ENCODE measurements at places on chromosomes 1 and 21.

DNA sequence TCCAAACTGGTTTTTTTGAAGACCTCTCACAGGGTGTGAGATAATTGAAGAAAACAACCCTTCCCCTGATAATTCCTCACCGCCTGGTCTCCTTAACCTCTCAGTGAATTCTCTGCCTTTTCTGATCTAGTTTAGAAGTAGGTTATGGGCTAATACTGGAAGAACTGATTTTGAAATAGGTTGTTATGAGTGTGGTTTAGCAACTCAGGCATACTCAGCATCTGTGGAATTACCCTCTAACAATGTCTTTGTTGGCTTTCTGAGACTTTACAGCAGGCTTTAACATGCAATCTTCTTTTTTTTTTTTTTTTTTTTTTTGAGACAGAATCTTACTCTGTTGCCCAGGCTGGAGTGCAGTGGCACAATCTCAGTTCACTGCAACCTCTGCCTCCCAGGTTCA, 10.3 kb upstream of the PLD5 start:
- no peak for DNase-seq

- DNase-seq, result peak; percentile 23
These were observed 112.7 kb upstream of the COA6 start for GRCh38 chr1:234260578-234260977.

DNA sequence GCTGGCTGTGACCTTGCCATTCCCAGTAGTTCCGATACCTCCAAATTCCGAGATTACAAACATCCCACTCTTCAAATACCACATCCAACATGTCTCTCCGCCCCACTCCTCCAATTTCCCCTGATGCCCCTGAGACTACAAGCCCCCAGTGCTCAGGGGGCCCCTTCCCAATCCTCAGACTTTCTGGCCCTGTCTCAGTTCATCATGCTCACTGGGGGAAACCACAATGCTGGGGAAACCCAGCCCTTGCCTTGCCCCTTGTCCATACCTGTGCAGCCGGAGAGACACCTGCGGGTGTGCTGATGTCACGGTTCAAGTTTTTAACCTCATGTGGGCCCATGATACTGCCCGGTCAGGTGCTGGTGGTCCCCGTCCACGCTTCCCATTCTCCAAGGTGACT, 226.6 kb downstream of the CAMTA1 start:
- DNase-seq, result no peak

DNA sequence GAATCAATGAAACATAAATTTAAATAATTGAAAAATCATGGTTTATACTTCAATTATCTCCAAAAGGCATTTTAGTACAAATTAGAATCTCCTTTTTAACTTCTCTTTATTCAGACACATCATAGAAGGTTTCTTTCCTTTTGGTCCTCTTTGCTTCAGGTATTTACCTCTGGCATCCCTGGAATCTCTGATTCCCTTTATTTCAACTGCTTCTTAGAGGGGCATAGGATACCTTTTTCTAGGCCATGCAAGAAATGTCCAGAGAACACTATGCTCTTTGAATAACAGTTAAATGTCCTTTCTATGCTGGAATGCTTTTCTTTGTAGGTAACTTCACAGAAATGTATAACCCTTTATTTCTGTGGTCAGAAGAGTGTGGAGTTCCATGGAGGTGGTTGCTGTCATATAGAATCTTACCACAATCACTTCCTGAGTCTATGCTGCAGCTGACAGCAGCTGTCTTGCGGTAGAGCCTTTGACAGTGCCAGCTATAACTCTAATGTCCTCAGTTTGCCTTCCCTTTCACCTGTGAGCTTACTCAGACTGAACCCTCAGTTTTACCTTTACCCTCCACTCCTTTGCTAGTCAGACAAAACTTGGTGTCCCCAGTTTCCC, 8.6 kb downstream of the LAMC2 start:
- DNase-seq, result peak; percentile 88

- peak; percentile 26 for DNase-seq
These were observed 2.8 kb upstream of the TTC22 start for GRCh38 chr1:54803761-54804470.

GRCh38 chr1:230867903-230868735, at the start of gene C1orf198:
C1orf198 (minus strand) TSS chr1:230868521; CDS start chr1:230868512, 9 bp downstream.
- DNase-seq, result peak; percentile 55

GRCh38 chr1:11682799-11683198, 1.9 kb upstream of the MAD2L2 start:
- DNase-seq, result no peak

DNA sequence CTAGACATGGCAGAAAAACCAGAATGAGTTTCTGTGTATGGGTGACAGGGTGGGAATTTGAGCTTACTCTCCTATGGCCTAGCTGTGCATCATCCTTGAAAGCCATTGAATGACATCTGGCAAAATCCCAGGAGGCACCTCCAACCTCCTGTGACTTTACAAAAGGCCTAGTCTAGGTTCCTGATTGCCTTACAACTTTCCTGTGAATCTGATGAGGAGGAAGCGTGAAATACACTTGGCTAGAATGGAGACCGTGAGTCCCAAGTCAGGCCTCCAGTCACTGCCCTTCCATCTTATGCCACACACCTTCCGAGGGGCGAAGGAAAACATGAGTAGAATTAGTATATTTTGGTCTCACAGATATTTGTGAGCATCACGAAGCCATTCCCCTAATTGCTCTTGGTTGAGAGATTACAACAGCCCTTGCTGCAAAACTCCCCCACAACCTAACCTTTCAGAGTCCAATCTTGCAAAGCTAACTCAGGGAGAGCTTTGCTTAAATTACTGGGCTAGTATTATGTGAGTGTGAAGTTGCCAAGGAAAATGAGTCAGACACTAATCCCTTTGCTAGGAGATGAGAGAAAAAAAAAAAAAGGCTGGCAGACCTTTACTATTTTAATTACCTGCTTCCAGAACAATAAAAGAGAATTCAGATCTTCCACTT, 36.3 kb upstream of the PAXBP1 start:
- no peak for DNase-seq

DNA sequence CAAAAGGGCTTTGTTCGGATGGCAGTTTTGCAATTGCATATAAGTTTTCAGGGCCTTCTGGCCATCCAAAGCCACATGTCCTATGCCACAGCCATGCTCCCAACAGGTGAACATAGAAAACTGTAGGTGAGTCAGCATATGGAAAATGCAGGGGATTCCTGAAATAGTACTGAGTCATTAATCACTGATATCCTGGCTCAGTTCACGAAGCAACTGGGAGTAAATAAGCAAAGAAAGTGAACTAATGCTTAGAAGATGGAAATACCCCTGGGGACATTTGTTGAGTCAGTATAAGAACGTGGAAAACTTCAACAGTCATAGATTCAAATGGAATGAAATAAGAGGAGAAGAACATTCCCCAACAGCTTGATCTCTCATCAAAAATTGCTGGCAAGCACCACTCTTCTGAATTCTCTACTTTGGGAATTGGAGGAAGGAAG, 148.9 kb upstream of the RUNX1 start:
- DNase-seq, result no peak

DNA sequence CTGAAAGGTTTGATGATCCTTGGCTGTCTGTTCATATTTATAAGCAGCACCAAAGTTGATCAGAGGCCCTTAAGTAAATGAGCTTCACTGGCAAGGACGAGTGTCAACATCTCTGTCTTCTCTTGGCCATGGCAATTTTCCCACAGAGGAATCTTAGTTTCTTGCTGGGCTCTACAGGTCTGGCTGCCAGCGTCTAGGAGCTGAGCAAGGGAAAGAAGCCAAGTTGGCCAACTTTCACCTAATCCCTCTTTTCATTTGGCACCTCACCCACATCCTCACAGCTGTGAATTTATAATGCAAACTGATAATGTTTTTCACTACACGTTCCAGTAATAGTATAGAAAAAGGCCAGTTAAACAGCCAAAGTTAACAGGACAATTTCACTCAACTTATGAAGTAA, 99.0 kb upstream of the LBR start:
- no peak for DNase-seq

- DNase-seq, result no peak
These were observed 157.7 kb downstream of the LYPLAL1 start for GRCh38 chr1:219331424-219331823.

DNA sequence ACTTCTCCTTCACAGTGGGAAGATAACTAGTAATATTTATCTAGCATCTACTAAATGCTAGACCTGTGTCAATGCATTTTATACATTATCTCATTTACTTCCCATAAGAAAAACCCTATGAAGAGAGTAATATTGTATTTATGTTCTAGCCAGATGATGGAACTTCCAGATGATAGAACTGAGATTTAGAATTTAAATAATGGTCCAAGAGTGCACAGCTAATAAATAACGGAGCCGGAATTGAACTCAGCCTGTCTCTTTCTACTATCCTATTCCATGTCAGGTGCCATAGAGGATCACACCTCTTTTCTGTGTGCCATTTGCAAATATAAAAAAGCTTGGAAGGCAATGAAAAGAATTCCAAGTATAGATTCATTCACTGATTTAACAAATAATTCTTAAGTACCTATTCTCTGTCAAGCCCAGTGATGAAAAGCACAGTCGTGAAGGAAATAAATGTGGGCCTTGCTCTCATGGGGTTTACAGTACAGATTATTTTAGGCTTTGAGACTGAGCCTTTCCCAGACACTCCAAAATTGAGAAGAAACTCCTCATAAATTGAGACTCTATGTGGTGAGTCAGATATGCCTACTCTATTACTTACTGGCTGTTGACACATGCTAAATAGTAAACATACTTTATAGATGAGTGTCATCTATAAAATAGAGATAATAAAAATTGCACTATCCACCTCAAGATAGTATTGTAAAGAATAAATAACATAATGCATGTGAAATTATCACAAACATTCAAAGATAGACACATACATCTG, 378.0 kb upstream of the PRMT6 start:
- no peak for DNase-seq

GRCh38 chr1:89863165-89863830, 42.5 kb downstream of the LRRC8D start:
- no peak for DNase-seq
